ENCODE measurements at places on chromosomes 2 and 18.

- H3K27me3 ChIP-seq: no peaks in the 10 kb centered on the region
- H3K27ac ChIP-seq: no peak overlapping the region
- H3K4me1 ChIP-seq: peaks cover 46% of the 10 kb centered on the region
- H3K4me3 ChIP-seq: no peak overlapping the region
Observed at GRCh38 chr2:173059971-173060461, 15.6 kb upstream of the MAP3K20 start.

DNA sequence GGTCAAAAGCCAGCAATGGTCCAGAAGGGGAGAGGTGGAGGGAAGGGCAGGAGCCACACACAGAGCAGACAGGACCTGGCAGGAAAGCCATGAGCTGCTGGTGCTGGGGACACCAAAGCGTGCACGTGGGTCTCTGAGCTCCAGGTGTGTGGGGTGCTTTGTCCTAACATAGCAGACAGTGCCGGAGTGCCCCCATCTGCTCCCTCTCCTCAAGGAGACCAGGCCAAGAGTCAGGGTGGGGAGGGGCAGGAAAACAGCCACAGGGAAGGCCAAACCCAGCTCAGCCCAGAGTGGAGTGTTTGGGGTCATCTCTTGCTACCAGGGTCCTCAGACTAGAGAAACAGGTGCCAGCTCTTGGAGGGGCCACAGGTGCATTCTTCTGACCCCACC is 4.2 kb upstream of the GPC1 start:
- no peak for DNase-seq
- peaks cover 30% of the 10 kb centered on the region for H3K36me3 ChIP-seq
- peaks cover 19% of the 10 kb centered on the region for H3K4me1 ChIP-seq
- no peak overlapping the region for H3K27ac ChIP-seq
- peaks cover 22% of the 10 kb centered on the region for H3K27me3 ChIP-seq

DNA sequence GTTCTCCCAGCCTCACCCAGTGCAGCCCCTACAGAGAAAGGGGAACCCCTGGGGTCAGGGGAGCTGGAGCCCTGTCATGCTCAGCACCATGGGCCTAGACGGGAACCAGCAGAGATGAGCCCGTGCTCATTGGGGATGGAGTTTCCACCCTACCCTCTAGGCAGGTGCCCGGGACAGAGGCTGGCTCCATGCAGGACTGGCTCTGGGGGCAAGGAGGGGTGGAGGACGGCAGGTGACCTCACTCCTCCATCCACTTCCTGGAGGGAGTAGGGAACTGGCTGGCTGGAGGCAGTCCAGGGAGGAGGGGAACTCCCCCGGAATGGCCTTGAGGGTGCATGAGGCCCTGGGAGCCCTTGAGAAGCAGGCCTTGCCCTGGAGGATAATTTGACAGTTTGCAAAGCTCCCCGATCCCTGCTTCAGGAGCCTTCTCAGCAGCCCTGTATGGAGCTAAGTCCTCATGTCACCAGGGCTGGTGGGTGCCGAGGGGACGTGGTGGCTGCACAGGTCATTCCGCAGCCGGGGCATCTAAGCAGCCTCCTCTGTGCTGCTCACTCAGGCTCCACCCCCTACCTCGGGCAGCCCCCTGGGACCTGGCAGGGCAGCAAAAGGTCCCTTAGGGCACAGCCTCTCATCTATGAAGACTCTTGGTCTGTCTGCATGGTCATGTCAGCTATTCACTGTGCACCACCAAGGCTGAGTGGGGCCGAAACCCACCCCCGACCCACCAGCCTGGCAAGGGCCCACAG is 2.1 kb downstream of the NEURL3 start:
- H3K36me3 ChIP-seq: peaks cover 34% of the 10 kb centered on the region
- no peaks in the 10 kb centered on the region for H3K27me3 ChIP-seq
- peak overlapping the region; percentile 67 for H3K4me3 ChIP-seq

DNA sequence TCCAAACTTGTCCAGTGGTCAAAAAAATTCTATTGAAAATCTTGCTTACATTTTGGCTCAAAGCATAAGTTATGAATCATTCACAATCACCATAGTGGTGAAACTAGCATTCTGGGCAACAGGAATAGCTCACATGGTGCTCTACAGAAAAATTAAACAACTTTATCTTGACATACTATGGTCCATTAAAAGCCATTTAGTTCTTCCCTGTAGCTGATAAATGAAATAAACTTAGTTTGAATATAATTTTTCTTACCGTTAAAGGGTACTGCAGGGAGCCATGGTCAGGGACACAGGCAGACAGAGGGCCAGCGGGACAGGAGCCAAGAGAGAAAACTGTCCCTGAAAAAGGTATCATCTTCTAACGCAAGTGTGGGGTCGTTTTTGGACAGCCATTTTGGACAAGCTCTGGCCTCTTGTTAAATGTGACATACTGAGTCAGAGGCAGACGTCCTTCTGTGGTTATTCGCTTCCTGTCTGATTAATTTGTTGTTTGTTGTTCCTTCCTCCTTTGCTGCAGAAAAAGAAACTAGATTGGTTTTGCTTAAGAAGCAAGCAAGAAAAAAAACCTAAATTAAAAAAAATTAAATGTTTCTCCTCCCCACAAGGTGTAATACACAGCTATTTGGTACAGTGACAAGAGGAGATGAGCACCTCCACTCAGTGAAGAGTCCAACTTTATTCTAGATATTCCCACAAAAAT is at the start of gene WIPF1:
Gene WIPF1 (minus strand): TSS at position 460 of the 703 bp plus-strand sequence. CDS start 12,231 bp downstream, outside the sequence.
- H3K36me3 ChIP-seq: no peaks in the 10 kb centered on the region
- no peak for DNase-seq
- H3K4me1 ChIP-seq: peaks cover 7% of the 10 kb centered on the region
- no peak within 1 kb of the TSS for H3K4me3 ChIP-seq
- no peak within 1 kb of the TSS for H3K27ac ChIP-seq

DNA sequence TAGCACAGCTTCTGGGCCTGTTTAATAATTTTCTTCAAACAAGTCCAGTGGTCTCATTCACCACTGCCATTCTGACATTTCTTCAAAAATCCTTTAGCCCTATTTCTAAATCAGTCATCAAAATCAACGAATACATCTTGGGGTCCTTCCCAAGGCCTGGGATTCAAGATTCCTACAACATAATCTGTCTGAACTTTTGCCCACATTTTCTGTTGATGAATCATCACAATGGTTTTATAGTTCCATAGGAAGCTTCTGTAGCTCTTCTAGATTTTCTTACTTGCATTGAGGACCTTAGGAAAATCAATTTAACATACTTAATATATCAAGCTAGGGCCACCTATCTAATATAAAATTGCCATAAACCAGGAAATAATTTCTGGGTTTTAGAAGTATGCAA is 811.8 kb upstream of the ACVR2A start:
- H3K4me3 ChIP-seq: peak overlapping the region; percentile 64
- no peaks in the 10 kb centered on the region for H3K27me3 ChIP-seq
- H3K36me3 ChIP-seq: peaks cover 4% of the 10 kb centered on the region
- DNase-seq: no peak
- H3K27ac ChIP-seq: peak overlapping the region; percentile 79

GRCh38 chr2:162379719-162380580 is 36.0 kb downstream of the GCA start:
- DNase-seq: no peak
- H3K4me3 ChIP-seq: no peak overlapping the region
- H3K36me3 ChIP-seq: no peaks in the 10 kb centered on the region
- no peaks in the 10 kb centered on the region for H3K4me1 ChIP-seq
- no peaks in the 10 kb centered on the region for H3K27me3 ChIP-seq

DNA sequence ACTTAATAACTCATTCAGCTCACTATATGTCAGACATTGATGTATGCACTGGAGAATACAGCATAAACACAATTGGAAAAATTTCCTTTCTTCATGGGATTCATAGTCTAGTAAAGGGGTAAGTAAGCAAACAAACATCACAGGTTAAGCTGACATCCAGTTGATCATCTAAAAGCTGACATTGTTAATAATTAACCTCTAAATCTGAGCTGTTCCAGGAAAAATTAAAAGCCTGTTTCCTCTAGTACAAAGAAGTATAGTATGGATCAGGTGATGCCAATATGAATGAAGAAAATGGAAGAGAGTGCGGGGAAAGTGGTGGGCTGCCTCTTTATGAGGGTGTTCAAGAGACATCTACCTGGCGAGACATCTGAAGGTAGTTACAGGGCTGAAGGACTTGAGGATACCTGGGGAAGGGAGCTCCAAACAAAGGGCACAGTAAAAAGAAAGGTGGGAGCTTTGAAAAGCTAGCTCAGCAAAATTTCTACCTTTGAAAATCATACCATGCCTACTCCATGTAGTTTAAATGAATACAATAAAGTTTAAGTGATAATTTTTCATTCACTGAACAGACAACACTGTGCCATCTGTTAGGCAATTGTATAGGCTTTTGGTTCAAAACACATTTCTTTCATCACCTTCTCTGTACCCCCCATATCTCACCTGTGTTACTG is 619.3 kb downstream of the TRIB2 start:
- no peak for DNase-seq
- no peaks in the 10 kb centered on the region for H3K36me3 ChIP-seq
- no peak overlapping the region for H3K4me3 ChIP-seq
- H3K27ac ChIP-seq: no peak overlapping the region
- no peaks in the 10 kb centered on the region for H3K27me3 ChIP-seq

- no peak for DNase-seq
- no peaks in the 10 kb centered on the region for H3K4me1 ChIP-seq
- no peak within 1 kb of the TSS for H3K4me3 ChIP-seq
- H3K27me3 ChIP-seq: no peaks in the 10 kb centered on the region
- no peaks in the 10 kb centered on the region for H3K36me3 ChIP-seq
- no peak within 1 kb of the TSS for H3K27ac ChIP-seq
Observed at GRCh38 chr18:26133652-26134051, at the start of gene PSMA8. Gene PSMA8 (plus strand): TSS chr18:26133869. CDS start chr18:26133966, 97 bp downstream.

GRCh38 chr2:43276266-43276941 is 50.0 kb upstream of the ZFP36L2 start:
- no peaks in the 10 kb centered on the region for H3K27me3 ChIP-seq
- DNase-seq: no peak
- H3K27ac ChIP-seq: peak overlapping the region; percentile 55
- H3K36me3 ChIP-seq: no peaks in the 10 kb centered on the region
- H3K4me3 ChIP-seq: peak overlapping the region; percentile 9
- peaks cover 16% of the 10 kb centered on the region for H3K4me1 ChIP-seq

DNA sequence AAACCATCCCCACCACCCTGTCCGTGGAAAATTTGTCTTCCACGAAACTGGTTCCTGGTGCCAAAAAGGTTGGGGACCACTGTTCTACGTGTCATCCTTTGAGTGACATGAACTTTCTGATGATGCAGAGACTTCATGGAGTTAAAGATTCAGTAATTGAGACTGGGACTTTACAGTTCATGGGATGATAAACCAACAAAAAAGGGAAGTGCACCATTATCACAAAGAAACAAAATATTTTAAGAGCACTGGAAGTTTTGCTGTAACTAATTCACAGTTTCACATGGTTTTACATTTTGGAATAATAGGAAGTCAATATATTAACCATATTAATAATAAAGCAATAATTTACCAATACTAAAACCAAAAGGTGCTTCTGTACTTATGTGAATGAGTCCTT is 126.8 kb downstream of the AQP4 start:
- H3K4me3 ChIP-seq: no peak overlapping the region
- H3K27me3 ChIP-seq: no peaks in the 10 kb centered on the region
- H3K27ac ChIP-seq: no peak overlapping the region
- H3K4me1 ChIP-seq: no peaks in the 10 kb centered on the region

DNA sequence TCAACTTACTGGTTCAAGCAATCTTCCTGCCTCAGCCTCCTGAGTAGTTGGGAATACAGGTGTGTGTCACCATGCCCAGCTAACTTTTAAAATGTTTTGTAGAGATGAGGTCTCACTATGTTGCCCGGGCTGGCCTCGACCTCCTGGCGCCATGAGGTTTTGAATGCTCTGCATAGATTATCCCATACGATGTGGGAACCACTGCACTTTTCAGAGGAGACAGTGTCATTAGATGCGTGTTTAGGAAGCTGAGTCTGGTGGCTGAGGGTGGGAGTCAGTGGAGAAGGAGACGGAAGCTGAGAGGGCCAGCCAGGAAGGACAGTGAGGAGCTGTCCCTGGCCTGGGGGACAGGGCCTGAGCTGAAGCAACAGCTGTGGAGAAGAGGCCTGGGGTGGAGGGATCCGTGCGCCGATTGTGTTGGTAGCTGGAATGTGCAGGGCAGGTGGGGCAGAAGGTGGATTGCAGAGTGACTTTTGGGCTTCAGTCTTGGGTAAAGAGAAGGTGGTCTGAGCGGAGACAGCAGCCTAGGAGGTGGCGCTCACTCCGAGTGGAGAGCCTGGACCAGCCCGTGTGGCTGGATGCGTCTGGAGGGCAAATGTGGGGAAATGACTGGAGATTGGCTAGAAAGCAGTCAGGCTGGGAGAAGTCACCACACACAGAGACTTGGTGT is 68.0 kb downstream of the LDLRAD4 start:
- no peak overlapping the region for H3K27ac ChIP-seq
- H3K4me1 ChIP-seq: no peaks in the 10 kb centered on the region
- no peak for DNase-seq
- H3K4me3 ChIP-seq: no peak overlapping the region

GRCh38 chr2:66497431-66498288 is 62.7 kb downstream of the MEIS1 start:
- no peaks in the 10 kb centered on the region for H3K27me3 ChIP-seq
- H3K36me3 ChIP-seq: no peaks in the 10 kb centered on the region

DNA sequence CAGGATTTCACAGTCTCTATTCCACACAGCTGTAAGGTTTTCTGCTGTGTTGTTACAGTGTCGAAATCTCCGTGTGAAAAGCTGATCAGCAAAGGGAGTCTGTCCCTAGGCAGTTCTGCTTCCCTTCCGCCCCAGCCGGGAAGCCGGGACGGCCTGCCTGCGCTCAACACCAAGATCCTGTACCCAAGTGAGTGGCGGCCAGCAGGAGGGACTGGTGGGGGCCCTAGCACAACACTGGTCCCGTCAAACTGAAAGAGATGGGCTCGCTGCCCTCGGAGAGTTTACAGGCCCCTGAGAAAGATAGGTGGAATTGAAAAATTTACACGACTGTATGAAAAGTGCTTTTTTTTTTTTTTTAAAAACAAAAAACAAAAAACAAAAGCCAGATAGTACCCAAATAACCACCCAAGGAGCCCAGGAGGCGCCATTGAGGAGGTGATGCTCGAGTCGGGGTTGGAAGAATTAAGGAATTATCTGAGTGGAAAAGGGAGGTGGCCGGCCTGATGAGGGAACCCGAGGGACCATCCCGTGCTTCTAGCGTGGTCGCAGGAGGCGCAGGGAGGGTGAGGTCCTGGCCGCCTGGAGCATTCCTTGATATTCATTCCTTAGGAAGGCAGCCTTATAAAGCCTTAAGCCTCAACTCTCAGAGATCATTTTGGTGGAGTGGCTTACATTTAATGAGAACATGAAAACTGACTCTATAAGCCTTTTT is 96.7 kb downstream of the DGKD start:
- H3K36me3 ChIP-seq: no peaks in the 10 kb centered on the region
- no peak for DNase-seq
- no peaks in the 10 kb centered on the region for H3K4me1 ChIP-seq
- no peak overlapping the region for H3K4me3 ChIP-seq
- H3K27ac ChIP-seq: no peak overlapping the region

DNA sequence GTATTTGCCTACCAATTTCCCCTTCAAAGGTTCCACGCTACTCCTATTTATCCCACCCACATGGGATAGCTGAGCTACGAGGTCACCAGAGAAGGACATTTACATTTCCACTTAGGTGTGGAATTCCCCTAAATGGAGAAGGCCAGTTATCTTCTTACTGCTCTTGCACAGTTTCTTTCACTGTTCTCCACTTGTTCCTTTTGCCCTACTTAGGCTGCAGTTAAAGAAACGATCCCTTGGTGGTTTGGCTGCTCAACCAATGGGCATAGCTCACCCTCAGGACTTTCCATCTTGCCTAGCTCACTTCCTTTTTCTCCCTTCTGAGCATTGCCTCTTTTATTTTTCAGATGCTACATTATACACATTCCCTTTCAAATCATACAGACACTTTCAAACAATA is 11.2 kb upstream of the NABP1 start:
- no peak overlapping the region for H3K27ac ChIP-seq
- no peaks in the 10 kb centered on the region for H3K36me3 ChIP-seq

All from Calu3 (cell line).